ENCODE measurements at places on chromosomes 7 and 10. TPM values are rescaled to one million over a fixed set of nuclear protein-coding genes. Genes with fewer than 3 reads are reported as not detected.

- peak; percentile 71 for DNase-seq
Observed at GRCh38 chr7:100694098-100694745, at the start of gene GIGYF1. GIGYF1 (minus strand) TSS chr7:100694250; CDS start chr7:100688238, 6,012 bp downstream.

DNA sequence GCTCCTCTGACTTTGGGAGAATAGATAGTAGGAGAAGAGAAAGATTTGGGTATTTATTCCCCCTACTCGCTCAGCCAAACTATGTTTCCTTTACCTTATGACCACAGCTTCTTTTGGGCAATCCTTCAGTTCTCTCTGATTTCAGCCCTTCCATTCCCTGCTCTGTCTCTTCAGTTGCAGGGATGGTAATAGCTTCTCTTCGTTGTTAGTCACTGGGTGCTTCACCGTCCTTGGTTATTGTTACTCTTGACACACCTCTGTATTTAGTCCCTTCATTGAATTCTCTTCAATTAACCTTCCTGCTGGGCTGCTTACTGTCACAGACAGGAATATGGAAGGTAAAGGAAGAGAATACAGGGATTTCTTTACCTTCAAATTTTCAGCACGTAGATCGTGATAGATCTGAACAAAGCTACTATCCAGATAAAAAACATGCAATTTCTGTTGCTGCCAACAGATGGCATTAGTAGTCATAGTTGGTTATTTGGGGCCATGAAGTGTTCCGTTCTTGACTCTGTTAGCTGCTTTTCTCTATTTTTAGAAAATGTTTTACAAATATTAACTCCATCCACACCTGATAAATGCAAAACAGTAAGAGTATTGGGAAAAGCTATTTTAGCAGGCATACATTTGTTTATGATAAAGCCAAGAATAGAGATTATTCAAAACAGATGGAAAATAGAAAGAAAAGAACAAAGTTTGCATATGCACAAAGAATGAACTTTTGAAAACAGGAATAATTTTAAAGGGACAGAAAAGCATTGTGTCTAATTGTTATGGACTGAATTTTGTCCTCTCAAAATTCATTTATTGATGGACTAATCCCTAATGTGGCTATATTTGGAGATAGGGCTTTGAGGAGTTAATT is 14.0 kb upstream of the PTTG1IP2 start:
- DNase-seq, result peak; percentile 44

- peak; percentile 36 for DNase-seq
Observed at GRCh38 chr10:7488418-7488829, 77.6 kb upstream of the SFMBT2 start.

DNA sequence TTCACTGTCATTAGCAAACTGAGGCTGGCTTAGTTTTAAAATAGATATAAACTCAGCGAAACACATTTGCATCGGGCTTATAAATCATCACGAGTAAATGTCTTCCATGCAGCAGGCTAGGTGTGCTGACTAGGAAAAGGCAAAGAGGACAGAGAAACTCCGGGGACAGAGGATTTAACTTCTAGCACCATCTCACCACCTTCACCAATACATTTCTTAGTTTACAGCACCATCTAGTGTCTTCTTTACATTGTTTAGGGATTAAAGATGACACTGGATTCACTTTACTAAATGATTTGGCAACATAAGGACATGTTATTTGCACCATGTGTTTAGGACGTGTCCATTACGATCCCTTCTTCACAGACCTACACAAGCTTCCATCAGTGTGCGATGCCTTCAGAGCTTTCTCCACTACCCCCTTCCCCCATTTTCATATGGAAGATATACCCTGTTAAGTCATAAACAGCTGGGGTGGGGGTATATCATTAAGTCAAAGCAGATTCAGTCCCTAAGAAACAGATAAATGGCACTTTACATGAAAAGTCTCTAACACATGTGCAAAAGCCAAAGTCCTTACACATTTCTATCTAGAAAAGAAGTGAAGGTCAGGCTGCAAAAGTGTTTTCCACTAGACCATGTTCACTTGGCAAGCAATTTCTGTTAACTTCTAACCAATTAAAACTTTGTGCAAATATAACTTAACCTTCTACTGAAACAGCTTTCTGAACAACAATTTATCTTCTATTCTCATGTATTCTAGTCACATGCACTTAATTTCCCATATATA is 103.3 kb downstream of the GRB10 start:
- peak; percentile 59 for DNase-seq

DNA sequence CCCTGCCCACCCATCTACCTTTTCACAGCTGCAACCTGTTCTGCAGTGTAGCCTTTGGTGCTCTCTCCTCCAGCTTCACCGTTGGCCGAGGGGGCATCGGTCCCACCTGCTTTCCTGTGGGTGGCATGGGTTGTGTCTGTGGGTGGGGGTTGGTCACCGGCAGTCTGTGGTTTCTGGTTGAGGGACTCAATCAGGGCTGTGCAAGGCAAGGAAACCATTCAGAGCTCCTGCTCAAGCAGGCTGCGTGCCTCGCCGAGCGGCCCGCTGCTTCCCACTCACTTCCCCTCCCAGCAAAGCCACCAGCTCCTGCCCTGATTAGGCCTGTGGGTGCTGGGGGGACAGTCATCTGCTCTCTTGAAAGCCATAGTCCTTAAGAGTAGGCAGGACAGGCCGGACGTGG is 9.8 kb downstream of the DNAJB12 start:
- DNase-seq, result no peak

Gene FZD1
- polyA plus RNA-seq, result 11.8 TPM

Gene UCMA
- polyA plus RNA-seq, result not detected

DNA sequence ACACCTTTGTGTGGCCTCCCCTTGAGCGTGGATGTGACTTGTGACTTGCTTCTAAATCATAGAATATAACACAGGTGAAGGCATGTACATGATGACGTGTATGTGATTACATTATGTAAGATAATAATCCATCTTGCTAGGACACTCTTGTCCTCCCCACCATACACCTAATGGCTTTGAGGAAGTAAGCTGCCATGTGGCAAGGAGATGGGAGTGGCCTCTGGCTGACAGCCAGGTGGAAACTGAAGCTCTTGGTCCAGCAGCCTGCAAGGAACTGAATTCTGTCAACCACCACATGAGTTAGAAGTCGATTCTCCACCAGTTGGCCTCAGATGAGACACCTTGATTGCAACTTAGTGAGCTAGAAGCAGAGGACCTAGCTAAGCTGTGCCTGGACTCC is 67.4 kb upstream of the ELN start:
- DNase-seq, result no peak

DNA sequence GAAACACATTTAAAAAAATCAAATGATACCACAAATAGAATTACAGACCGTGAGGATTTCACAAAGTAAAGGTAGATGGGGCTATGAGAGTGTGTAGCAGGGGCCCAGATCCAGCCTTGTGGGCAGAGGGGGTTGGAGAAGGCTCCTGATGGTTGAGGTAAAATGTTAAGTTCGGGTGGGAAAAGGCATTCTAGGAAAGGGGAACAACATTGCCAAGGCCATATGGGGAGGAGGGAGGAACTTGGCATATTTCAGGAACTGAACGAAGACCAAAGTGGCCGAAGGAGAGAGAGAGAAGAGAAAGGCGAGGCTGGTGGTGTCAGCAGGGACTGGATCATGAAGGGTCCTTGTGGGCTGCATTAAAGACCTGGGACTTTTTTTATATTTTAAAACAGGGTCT is 98.9 kb downstream of the CARD11 start:
- no peak for DNase-seq

DNA sequence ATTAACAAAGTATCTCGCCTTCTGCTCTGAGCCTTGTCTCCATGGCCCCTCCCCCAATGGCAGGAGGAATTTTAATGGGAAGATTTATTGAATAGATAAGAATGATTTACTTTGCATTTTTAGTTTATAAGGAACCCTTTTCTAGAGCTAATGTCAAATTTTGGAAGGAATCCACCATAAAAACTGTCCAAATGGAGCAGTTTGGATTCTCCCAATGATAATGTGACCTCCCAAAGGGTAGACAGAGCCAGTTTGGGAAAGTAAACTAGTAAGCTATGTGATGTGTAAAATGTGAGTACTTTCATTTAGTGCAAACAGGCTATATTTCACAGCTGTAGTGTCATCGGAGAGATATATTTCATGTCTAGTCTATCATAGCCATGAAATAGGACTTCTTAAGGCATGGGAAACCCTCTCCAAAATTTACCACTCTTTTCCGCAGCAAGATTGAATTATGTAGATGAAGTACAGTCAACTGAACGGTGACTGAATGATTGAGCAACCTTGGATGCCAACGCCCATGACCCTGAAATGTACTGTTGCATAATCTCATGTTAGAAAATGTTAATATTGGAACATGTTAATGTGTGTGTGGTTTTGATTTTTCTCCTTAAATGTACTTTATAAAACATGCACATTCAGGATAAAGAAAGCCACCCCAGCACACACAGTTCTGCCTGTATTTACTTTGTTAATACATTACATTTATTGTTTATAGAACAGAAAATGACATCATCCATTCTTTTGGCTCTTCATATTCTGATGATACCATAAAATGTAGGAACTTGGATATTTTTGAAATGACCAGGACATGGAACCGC is 140.6 kb downstream of the NRP1 start:
- DNase-seq, result no peak

DNA sequence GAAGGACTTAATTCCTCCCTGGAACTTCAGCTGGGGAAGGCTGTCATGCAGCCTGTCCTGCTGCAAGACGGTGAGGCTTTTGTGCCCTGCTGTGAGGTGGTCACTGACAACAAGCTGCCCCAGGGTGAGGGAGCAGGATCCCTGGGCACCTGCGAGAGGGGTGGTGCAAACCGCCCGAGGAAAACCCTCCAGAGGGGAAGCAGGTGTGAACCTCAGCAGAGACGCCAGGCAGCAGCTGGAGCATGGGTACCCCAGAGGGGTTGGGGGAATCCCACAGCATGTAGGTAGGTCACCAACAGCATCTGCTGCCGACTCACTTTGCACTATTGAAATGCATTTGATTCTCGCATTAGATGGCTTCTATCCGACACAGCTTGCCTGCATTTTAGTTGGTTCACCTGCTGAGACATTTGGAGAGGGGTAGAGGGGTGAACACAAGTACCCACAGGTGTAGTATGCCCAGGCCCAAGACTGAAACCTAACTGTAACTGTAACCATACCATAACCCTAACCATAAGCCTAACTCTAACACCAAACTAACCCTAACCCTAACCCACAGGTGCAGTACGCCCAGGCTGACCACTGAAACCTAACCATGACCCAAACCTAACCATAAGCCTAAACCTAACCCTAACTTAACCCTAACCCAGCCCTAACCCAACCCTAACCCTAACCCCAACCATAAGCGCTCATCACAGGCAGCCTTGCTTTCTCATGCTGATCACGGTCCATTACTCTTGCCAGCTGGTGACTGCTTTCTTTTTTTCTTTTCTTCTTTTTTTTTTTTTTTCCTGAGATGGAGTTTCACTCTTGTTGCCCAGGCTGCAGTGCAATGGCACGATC is 85.9 kb downstream of the ELFN1 start:
- DNase-seq, result no peak

Gene DLG5
- 28.0 TPM for polyA plus RNA-seq

DNA sequence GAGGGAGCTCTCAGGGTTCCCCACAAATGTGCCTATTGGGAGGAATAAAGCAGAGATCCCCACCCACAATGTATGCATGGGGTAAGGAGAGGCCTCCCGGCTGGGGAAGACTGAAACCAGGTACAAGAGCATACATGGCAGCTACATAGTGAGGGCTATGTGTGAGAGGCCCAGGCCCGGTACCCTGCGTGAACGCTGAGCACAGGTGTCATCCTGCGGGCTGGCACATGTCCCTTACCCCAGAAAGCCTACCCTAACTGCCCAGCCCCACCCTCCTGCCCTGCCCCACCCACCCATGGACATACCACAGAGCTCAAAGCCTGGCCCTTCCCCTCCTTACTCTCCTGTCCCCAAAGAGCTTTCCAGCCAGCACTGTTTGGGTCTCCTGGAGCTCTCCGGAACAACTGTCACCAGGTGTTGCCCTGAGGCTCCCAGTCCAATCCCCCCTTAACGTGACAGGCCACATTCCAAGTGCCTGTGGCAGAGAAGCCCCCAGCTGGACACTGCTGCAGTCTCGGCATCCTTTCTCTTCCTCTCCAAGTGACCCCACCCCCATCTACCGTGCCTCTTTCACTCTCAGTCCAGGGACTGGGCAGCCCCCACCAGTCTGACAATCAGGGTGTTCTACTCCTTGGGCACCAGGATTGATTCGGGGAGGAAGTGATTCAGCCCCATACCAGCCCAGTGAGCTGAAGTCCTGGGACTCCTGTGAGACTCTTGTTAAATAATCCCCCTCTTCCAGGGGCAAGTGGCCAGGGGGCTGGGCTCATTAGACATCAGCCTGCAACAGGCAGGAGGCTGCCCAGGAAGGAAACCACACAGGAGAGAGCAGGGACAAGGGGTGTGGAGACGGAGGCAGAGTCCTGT is 19.6 kb downstream of the GRID1 start:
- DNase-seq, result no peak

DNA sequence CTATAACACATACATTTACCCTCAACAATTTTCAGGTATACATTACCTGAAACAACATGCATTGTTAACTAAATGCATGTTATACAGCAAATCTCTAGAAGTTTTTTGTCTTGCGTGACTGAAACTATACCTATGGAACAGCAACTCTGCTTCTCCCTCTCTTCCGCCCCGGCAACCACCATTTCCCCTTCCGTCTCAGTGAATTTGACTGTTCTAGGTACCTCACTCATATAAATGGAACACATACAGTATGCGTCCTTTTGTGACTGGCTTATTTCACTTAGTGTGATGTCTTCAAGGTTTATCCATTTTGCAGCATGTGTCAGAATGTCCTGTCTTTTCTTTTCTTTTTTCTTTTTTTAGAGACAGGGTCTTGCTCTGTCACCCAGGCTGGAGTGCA is 22.5 kb downstream of the CALHM2 start:
- DNase-seq, result no peak

DNA sequence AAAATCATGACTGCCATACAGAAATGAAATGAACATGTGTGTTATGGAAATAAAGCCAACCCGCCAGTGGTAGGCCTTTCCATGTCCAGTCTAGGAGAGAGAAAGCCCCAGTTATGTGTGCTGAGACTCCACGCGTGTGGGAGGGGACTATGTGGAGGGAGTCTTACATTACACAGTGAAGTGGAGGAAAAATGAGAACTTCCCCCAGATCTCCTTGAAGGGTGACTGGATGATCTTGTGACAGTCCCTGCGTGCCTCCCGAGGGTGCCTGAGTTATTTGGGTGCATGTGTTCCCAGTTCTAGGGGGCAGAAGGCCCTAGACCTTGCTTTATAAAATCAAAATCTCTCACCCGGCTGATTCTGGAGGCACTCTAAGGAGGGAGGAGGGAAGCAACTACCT is 24.2 kb downstream of the UPP1 start:
- no peak for DNase-seq

Gene PPP1R17
- not detected for polyA plus RNA-seq
